ENCODE measurements at places on chromosomes 6 and 20.

GRCh38 chr6:29425075-29425474, 10.3 kb downstream of the OR12D1 start:
- DNase-seq, result no peak

- no peak for DNase-seq
Observed at GRCh38 chr6:123430970-123431369, 205.8 kb downstream of the TRDN start.

GRCh38 chr20:31740208-31740607, 1.1 kb downstream of the TPX2 start:
- no peak for DNase-seq

DNA sequence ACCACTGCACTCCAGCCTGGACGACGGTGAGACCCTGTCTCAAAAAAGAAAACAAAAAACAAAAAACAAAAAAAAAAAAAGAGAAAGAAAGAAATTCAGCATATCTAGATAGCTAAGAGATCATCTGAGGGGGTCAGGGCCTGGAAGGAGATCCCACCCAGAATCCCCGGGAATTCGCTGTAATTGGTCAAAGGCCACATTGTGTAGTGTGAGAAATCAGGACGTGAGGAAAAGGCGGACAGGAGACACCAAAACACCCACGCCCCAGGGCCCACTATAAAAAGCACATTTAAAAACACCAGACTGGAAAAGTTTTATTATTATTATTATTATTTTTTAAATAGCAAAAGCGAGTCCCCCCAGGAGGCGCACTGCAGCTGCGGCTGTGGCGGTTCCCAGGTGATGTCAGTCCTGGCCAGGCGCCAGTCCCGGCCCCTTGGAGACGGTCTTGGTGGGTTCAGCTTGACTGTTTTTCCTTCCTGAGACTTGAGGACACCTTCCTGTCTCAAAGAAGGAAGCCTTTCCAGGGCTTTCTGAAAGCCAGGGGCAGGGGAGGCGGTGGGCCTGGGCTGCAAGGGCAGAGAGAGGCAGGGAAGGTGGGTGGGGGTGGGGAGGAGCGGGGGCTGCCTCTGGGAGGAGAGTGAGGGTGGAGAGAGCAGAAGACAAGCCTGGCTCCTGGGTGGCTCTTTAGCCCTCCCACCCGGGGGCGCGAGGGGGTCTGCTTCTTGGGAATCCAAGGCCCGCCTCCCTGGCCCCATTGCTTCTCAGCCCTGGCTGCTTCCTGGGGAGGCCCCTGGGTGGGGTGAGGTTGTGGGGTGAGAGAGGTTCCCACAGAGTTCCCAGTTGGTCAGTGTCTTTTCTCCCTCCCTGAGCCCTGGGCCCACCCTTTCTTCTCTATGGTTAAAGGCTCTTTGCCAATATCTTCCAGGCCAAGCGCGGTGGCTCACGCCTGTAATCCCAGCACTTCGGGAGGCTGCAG, 14.5 kb downstream of the TCF15 start:
- no peak for DNase-seq

DNA sequence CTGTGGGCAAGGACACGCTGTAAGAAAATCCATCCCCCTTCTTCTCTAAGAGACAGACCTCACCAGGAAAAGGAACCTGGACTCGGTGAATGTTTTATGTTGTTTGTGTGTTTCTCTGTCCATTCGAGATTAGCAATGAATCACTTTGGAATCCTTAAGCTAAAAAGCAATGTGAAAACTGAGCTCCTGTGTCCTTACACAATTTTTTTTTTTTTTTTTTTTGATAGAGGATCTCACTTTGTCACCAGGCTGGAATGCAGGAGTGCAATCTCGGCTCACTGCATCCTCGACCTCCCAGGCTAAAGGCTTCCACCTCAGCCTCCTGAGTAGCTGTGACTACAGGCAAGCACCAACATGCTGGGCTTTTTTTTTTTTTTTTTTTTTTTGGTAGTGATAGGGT, 32.1 kb downstream of the BFSP1 start:
- DNase-seq, result no peak

- DNase-seq, result no peak
Observed at GRCh38 chr6:142848156-142848555, 96.8 kb downstream of the HIVEP2 start.

- DNase-seq, result no peak
Observed at GRCh38 chr6:106511288-106512047, 117.8 kb downstream of the RTN4IP1 start.

DNA sequence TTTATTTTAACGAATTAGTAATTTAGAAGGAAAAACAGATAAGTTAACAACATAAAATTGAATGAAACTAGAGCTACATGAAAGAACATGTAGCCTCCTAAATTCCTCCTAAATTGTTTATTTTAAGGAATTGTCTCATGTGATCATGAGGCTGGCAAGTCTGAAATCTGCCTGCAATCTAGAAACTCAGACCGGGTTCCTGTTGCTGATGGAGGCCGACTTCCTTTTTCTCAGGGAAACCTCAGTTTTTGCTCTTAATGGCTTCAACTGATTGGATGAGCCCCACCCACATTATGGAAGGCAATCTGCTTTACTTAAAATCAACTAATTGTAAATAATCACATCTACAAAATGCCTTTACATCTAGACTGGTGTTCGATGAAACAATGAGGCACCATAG, 267.6 kb upstream of the PRND start:
- DNase-seq, result no peak

DNA sequence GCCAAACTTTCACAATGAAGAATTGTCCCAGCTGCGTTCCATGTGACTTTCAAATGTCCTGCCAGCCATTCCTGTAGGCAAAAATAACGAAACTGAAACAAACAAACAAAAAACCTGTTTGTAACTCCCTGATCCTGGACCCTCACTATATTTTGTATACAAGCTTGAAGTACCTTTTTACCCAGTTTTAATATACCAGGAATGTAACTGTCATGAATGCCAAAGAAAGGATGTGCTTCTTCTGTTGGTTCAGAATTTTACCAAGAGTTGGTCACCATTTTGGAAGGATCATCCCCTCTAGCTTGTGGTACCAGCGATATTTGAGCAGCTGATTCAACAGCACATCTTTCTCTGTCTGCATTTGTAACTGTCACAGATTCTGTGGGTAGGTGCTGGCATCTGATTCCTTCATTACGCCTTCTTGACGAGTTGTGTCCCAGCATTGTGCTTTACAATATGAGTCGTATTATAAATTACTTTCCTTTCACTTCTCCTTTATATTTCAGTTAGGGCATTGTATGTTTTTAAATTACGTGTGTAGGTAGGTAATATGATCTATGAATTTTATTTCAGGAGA, 93.9 kb downstream of the DLGAP4 start:
- DNase-seq, result no peak

DNA sequence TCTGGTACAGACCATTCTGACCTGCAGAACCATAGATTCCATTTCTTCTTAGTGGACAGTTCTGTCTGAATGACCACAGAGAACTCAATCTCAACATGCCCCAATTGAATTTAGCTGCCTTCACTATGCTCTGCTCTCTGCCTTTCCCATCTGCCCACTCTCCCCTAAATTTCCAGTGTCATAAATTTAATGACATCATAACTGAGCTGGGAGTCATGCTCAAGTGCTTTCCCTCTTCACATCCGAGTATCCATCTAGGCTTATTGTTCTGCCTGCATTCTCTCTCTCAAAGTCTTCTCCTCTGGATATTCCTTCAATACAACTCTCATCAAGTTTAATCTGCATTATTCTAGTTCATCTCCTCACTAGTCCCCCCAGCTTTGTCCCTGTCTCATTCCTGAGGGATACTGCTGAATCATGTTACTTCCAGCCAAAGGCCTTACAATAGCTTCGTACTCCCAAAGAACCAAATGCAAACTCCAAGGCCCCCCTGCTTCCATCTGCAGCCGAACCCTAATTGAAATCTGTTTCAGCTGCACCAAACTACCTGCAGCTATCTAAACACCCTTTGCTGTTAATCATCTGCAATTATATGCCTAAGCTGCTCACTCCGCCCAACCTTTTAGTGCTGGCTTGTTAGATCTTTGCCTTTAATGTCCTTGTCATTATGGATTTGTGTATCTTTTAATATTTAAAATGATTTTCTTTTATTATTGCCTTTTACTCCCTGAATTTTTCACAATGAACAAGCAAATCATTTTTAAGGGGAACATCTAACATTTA, 46.1 kb downstream of the SLC35B3 start:
- DNase-seq, result no peak

GRCh38 chr20:6703047-6703446, 64.4 kb upstream of the BMP2 start:
- no peak for DNase-seq

- no peak for DNase-seq
Observed at GRCh38 chr20:19522071-19522801, 235.8 kb upstream of the RIN2 start.

- DNase-seq, result no peak
Observed at GRCh38 chr6:136571496-136571895, 21.3 kb upstream of the MAP7 start.

DNA sequence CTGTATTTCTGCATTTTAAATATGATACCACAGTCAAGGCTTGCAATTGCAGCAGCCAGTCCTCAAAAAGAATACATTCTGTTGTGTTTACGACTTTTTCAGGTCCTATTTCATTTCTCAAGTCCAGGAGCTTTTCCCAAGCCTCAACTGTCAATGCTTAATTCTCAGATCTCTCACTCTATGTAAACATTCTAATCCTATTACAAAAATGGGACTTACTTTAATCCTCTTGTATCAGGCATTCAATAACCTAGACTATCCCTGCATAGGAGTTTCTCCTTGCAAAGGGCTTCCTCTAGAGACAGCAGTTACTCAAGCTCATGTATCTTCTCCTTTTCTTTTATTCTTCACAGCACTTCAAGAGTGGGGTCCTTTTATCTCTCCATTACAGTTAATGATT, 1293.0 kb downstream of the GRIK2 start:
- no peak for DNase-seq

DNA sequence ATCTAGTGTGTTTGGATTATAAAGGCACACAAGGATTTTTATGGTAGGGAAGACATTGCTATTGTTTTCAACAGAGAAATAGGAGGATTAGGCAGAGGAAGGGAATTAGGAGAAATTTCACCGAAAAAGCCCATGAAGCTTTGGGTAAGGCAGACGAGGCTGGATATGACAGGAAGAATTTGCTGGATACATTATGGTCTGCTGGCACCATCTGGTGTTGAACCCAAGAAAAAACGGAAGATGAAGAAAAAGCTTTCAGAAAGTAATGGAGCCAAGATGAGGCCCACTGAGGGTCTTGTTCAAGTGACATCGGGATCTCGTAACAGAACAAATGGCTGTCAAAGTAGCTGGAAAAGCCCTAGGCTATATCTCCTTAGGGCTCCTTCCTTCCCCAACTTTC, 56.5 kb downstream of the OR2J2 start:
- DNase-seq, result no peak

DNA sequence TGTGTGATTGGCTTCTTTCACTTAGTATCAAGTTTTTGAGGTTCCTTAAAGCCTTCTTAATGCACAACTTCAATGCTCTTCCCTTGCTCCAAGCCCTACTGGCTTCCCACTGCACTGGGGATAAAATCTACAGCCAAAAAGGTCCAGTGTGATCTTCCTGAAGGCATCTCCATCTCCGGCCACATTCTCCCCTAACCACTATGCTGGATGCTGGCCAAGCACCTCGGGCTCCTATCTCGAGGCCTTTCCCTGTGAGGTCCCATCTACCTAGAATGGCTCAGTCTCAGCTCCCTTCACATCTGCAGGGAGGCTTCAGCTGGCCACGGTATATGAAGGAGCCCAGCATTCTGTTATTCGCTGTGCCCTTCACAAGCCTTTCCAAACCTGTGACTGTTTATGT, 48.1 kb downstream of the CNKSR3 start:
- DNase-seq, result no peak

- no peak for DNase-seq
Observed at GRCh38 chr6:14423955-14424354, 306.4 kb downstream of the CD83 start.

DNA sequence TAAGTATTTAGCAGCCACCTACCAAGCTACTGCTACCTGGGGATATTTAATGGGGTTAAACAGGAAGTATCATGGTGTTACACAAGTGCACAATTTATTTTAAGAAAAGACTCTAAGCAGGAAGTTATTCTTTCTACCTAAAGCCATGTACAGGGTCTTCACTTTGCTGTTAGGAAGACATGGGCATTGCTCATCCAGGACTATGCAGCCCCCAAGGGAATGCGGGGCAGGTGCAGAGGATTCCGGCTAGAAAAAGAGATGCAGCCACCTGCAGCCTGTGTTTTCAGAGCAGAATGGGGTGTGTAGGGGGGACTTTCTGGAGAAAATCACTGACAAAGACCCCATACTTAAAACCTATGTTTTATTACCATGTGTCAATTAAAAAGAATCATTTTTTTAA, 399.1 kb upstream of the NOX3 start:
- DNase-seq, result no peak

DNA sequence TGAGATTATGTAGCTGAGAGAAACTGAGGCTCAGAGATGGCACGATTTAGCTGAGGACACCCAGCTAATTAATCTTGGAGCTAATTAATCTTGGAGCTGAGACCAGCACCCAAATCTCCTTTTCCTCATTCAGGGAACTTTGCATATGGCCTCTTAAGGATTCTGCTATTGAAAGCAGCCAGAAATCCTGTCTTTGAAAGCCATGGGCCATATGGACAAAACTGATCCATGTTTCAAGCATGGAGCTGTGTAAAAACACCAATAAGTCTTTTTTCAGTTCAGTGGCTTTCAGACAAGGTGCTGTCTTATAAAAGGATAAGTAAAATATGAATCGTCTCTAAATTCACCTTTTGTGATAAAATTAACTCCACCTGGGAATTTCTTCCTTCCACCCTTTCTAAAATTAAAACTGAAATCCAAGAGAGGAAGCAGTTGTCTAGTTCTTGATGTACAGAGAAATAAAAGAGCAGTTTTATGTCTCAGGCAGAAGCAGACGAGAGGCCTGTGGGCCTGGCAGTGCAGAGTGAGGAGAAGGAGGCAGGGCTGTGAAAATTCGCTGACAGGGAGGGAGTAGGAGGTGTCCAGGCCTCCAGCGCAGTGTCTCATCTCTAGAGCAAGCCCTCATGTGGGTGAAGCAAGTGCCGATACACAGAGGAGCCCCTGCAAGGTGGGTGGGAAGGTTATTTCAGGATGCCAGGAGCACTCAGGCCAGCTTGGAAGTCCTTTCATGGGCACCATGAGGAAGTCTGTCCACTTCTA, 266.9 kb downstream of the UST start:
- DNase-seq, result no peak

- no peak for DNase-seq
Observed at GRCh38 chr6:10531503-10531902, 10.4 kb downstream of the GCNT2 start.

DNA sequence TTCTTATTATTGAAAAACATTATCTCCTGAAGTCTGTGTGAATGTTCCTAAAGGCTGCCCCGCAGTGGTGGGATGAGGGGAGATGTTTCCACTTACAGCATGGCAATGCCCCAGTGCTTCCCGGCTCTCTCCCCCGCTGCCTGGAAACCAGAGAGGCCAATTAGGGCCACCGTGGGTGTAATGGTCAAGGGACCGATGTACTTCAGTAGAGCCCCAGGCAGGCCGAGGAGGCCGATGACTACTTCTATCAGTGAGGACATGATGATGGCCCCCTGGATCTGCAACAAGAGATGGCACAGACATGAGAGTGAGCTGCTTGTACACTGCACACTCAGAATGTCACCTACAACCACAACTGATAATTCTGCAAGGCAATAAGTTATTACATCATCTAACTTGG, 117.8 kb downstream of the SLC23A2 start:
- DNase-seq, result no peak

- no peak for DNase-seq
Observed at GRCh38 chr6:15524861-15525401, 137.9 kb downstream of the DTNBP1 start.

GRCh38 chr6:122799916-122800686, 11.0 kb downstream of the SMPDL3A start:
- DNase-seq, result no peak
